ENCODE measurements at places on chromosomes 6 and 20. TPM values are rescaled to one million over a fixed set of nuclear protein-coding genes. Genes with fewer than 3 reads are reported as not detected.

- no peak overlapping the region for H3K4me3 ChIP-seq
- no peak overlapping the region for H3K27ac ChIP-seq
- H3K36me3 ChIP-seq: no peaks in the 10 kb centered on the region
Measured at GRCh38 chr6:112311950-112312547, 35.1 kb upstream of the RFPL4B start.

Gene VSX1
- not detected for total RNA-seq

Gene LINC00237
- total RNA-seq: not detected

DNA sequence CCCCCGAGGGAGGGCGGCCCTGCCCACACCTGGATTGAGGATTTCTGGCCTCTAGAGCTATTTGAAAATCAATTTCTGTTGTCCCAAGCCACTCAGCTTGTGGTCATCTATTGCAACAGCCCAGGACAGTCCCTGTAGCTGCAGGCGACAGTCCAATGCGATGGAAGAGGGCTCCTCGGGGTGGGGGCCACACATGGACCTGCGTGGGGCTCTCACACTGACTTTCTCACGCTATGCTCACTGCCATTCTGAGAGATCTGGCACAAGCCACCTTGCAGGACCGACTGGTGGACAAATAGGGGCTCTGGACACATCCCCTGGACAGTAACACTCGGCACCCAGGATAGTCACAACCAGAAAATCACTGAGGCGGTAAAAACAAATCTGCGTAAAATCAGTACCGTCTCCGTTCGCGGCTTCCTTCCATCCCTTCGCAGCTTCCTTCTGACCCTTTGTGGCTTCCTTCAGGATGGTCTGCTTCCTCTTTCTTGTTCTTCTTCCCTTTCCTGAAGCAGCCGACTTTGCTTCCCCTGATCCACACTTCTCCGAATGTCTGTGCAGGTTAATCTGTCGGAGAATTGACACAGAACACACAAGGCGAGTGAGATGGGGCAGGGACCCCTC is 21.8 kb downstream of the CTCFL start:
- H3K4me1 ChIP-seq: peaks cover 29% of the 10 kb centered on the region
- H3K27me3 ChIP-seq: peaks cover 5% of the 10 kb centered on the region
- no peak overlapping the region for H3K27ac ChIP-seq
- DNase-seq: no peak

- peaks cover 60% of the 10 kb centered on the region for H3K36me3 ChIP-seq
- H3K27me3 ChIP-seq: no peaks in the 10 kb centered on the region
- H3K27ac ChIP-seq: no peak overlapping the region
- no peak overlapping the region for H3K4me3 ChIP-seq
- DNase-seq: no peak
- no peaks in the 10 kb centered on the region for H3K4me1 ChIP-seq
Measured at GRCh38 chr20:62200491-62201172, 17.8 kb downstream of the MTG2 start.

DNA sequence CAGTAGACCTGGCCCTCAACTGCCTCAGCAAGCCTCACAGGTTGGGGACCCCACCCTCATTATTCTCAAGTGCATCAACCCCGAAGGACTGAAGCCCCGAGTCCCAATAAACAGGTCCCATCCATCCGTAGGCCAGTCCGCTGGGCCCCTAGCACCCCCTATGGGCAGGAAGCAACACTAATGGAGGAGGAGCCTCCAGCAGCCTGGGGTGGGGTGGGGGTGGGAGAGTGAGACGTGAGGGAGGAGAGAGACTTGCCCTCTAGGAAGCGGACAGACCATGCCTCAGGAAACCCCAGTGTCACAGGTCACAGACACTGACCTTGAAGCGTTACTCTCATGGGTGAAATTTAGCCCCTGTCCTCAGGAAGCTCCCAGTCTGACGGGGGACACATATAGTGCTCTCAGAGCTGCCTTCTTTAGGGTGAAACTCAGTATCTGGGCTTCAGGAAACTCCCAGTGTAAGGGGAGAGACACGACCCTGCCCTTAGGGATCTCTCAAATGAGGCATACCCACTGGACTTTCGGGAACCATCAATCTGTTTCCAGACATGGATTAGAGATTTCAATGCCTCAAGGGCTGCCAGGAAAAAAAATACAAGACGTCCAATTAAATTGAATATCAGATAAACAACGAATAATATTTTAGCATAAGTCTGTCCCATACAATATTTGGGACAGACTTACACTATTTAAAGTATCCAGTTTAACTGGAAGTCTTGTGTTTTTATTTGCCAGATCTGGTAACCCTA is 125.8 kb downstream of the MRPL14 start:
- H3K27me3 ChIP-seq: no peaks in the 10 kb centered on the region
- DNase-seq: no peak
- H3K36me3 ChIP-seq: no peaks in the 10 kb centered on the region
- H3K4me1 ChIP-seq: peaks cover 40% of the 10 kb centered on the region
- H3K27ac ChIP-seq: no peak overlapping the region

Gene SULF2
- total RNA-seq: 2.2 TPM

Gene SLC2A10
- 19.2 TPM for total RNA-seq

All from SJSA1 (cell line).